Hippocampal formation (tissue), 2 donors: ENCODE measurements at places on chromosomes 6 and 20.

DNA sequence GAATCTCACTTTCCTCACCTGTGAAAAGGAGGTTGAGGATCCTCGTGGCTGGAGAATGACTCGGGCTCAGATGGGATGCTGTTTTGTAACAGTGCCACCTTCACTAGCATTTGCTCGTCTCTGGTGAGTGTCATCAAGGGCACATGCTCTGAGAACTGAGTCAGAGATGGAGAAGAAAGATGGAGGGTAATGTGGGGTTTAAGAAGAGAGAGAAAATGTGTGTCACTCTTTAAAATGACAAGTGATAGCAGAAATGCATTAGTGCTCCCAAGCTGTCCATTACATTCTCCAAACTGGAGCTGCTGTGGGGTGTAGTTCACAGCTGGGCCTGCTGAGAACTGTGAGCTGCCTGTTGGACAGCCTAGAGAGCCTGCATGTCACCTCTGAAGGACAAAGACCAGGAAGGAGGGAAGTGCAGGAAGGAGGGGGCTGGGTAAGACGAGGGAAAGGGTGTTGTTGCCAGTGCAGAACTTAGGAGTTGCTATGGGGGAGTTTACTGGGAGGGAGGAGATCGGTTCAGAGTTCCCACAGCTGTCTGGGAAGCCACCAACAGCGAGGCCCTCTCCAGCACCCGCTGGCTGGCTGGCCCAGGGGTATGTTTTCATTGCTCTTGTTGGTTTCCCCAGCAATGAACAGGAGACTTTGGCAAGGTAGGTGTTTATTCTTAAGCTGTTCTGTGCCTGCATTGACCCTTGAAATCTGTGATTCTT, 19.8 kb downstream of the GMPR start:
- DNase-seq, result peak; percentile 21

DNA sequence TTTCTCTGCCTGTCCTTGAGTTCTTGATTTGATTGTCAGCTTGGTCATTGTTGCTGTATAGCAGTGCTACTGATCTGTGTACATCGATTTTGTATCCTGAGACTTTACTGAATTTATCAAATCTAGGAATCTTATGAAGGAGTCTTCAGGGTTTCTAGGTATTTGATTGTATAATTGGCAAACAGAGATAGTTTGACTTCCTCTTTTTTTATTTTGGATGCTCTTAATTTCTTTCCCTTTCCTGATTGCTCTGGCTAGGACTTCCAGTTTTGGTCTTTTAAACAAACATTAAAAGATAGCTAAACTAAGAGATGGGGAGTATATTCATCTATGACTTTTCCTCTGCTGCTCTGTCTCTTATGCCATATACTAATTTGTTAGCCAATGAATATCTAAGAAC, 62.4 kb downstream of the NCOA7 start:
- DNase-seq, result no peak

DNA sequence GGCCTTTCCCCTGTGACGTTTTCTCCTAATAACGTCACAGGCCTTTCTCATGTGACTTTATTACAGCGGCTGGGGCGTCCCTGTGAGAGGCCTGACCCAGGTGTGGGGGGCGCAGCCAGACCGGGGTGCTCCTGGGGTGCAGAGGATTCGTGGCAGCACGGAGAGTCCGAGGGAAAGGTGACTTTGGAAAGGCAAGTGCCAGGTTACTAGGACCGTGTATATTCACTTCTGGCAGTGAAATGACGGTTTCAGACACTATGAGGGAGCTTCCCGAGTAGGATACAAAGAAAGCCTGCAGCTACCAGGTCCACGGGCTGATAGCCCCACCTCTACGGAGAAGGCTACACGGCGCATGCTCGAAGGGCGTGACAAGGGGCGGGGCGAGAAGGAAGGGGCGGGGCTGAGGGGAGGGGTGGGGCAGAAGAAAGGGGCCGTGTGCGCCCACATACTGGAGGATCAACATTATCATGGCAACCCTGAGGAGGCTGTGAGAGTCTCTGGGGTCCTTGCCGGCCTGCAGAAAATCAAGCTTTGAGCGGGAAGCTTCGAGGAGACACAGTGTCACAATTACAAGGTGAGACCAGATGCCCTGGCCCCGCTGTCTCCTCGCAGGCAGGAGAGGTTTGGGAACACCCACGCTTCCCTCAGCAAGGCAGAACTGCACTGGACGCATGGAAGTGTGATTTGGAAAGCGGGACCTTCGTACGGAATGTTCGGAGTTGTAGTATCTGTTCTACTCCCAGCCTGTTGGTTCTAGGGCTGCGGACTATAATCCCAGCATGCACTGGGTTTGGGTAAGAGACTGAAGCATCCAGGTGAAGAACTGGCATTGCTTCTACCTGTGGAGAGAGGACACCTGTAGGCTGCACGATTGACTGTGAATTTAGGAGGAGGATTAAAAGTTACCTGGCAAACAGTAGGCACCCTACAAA, 54.4 kb upstream of the ZNF337 start:
- DNase-seq, result no peak

GRCh38 chr6:79631693-79632172, 604 bp downstream of the SH3BGRL2 start:
- DNase-seq, result no peak
